Activated CD4-positive, alpha-beta T cell treated with anti-CD3 and anti-CD28 coated beads, Interleukin-2, Interleukin-4, amounts not matched to agents 100 ng/mL and 50 ng/mL, durations not matched to agents 16 hours and 8 hours (primary cell): ENCODE measurements at places on chromosomes 13 and 19.

DNA sequence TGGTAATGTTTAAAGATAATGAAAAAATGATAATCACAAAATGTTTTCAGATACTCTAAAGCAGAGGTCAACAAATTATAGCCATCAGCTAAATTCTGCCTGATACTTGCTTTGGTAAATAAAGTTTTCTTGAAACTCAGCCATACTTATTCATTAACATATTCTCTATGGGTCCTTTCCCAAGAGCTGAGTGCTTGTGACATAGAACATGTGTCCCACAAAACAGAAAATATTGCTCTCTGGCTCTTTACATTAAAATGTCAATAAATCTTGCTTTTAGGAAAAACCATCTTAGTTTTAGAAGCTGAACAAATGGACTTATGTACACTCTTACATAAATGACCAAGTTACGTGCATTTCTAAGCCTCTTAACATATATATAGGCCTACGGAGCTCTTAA is 307.1 kb downstream of the DCT start:
- no peak for DNase-seq

- DNase-seq, result no peak
Measured at GRCh38 chr13:76894401-76895110, 8.4 kb upstream of the KCTD12 start.

GRCh38 chr13:40311356-40312101 is 354.9 kb downstream of the FOXO1 start:
- no peak for DNase-seq

DNA sequence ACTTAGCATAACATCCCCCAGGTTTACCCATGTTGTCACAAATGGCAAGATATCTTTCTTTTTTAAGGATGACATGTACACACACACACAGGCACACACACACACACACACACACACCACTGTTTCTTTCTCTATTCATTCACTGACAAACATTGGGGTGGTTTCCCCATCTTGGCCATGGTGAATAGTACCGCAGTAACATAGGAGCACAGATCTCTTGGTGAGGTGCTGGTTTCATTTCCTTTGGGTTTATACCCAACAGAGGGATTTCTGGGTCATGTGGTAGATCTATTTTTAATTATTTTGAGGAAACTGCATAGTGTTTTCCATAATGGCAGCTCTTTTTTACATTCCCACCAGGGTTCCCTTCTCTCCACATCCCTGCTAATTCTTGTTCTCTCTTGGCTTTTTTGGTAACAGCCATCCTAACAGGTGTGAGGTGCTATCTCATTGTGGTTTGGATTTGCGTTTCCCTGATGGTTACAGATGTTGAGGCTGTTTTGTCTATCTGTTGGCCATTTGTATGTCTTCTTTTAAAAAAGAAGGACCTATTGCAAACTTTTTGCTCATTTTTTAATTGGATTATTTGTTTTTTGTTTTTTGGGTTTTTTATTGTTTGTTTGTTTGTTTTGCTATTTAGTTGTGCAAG is 251.7 kb upstream of the IRS2 start:
- no peak for DNase-seq

DNA sequence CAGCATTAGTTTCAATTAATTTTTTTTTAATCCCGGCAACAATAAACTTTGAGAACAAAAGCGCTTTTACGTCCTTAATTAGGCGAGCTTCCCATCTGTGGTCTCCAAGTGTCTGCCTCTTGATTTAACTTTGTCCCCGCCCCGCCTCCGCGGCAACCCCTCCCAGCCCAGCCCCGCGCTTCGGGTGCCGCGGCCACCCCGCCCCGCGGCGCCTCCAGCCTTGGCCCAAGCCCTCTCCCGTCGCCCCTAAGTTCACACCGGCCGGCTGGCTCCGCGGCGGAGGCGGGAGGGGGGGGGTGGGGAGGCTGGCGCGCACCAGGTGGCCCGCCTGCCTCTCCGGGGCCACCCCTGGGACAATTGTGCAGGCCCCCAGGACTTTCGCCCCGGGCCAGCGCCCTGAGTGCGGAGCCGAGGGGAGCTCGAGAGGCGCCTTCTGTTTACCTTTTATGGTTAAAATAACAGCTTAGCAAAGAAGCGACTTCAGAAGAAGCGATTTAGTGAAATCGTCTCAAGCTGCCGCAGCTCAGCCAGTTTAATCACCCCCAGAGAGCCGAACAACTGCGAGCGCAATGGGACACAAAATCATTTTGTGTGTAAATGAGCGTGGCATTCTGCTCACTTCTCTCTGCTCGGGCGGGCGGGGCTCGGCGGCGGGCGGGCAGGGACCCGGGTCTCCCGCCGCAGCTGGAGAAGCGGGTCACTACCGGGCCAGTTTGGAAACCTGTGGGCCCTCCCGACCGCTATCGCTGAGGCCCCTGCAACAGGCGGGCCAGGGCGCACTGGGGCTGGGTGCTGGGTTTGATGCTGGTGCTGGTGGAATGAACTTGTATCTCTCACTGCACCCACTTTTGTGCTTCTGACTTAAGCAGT is 1.4 kb downstream of the KCTD15 start:
- DNase-seq, result no peak

- DNase-seq, result peak; percentile 95
Measured at GRCh38 chr19:12681074-12681987, at the start of gene DHPS. Gene DHPS, minus strand, starts transcription at chr19:12681880. Its CDS starts 114 bp downstream, at chr19:12681766.

GRCh38 chr13:109569958-109570711 is 216.2 kb downstream of the IRS2 start:
- DNase-seq, result peak; percentile 46

DNA sequence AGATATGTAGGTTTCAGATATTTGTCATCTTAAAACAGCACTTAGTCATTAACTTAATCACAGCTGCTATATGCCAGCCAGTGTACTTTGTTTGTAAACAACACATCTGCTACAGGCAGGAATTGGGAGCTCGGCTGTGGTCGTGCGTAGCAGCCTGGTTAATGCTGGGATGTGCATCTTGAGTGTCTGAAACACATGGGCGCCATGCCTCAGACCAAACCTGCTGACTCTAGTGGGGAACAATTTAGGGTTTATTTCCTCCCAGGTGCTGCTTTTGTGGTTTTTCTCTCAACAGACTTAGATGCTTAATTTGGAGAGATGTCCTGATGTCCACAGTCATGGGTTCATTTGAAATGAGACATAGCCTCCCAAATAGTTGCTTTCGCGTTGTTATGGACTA is 238.5 kb upstream of the TMTC4 start:
- DNase-seq, result no peak

DNA sequence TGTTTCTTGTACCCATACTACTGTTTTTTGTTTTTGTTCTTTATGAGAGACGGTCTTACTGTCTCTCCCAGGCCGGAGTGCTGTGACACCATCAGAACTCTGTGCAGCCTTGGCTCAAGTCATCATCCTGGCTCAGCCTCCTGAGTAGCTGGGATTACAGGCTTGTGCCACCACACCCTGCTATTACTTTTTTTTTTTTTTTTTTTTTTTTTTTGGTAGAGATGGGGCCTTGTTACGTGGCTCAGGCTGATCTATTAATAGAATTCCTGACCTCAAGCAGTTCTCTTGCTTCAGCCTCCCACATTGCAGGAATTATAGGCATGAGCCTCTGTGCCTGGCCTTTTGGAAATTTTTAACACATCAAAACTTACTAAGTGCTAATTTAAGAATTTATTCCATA is 2.9 kb upstream of the ZNF304 start:
- no peak for DNase-seq

- DNase-seq, result no peak
Measured at GRCh38 chr13:25732111-25732865, 319.5 kb downstream of the SHISA2 start.

DNA sequence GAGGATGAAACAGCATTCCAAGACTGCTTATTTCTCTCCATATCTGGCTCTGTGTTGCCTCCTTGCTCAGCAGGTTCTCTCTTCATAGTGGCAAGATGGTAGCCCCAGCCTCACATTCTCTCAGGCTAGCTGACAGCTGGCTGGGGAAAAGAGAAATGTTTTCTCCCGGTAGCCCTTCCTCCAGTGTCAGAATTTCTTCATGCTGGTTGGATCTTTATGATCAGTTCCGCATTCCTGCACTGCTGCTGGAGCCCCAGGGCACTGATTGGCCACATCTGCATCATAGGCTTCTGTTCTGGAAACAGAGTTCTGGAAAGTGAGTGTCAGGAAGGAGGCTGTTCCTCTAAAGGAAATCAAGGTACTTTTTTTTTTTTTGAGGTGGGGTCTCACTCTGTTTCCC is 24.6 kb downstream of the POP4 start:
- DNase-seq, result no peak

DNA sequence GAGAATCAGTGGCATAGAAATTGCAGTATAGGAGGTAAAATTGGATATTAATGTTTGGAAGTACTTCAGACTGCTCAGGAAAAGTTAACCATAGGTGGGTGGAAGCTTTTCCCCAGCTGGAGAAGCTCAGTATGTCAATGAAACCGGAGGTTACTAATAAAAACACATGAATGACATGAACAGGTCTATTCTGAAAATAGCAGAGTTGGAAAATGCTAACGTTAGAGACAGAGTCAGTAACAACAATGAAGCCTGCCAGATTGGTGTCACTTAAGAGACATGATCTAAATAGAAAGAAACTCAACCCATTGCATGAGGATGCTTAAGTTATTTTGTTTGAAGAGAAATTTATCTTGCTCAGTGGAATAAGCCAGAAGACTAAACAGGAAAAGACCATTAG is 364.5 kb downstream of the DNAJC15 start:
- DNase-seq, result no peak

- peak; percentile 10 for DNase-seq
Measured at GRCh38 chr13:75635828-75636435, at the start of gene LMO7. Gene LMO7, plus strand, starts transcription at chr13:75636330. Its CDS starts 328 bp downstream, at chr13:75636658.

GRCh38 chr13:79432992-79433391 is 26.9 kb upstream of the RBM26 start:
- no peak for DNase-seq

GRCh38 chr19:10615429-10616023 is 9.8 kb upstream of the SLC44A2 start:
- no peak for DNase-seq

DNA sequence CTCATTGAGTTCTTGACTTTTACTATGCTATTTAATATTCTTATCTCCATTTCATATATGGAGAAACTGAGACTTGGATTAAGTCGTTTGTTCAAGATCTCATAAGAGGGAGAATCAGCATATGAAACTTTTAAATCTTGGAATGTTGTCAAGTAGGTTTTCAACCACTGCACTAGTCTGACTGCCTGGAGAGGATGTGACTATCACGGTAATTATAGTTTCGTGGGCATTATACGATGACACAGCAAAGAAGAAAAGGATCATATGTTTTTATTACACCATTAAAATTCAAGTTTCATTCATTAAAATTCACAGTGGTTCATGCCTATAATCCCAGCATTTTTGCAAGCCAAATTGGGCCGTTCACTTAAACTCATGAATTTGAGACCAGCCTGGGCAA is 555.2 kb downstream of the SLITRK1 start:
- DNase-seq, result no peak

GRCh38 chr13:51380269-51380668 is 40.8 kb downstream of the SERPINE3 start:
- DNase-seq, result no peak

- no peak for DNase-seq
Measured at GRCh38 chr13:42977219-42977659, 14.8 kb downstream of the EPSTI1 start.

DNA sequence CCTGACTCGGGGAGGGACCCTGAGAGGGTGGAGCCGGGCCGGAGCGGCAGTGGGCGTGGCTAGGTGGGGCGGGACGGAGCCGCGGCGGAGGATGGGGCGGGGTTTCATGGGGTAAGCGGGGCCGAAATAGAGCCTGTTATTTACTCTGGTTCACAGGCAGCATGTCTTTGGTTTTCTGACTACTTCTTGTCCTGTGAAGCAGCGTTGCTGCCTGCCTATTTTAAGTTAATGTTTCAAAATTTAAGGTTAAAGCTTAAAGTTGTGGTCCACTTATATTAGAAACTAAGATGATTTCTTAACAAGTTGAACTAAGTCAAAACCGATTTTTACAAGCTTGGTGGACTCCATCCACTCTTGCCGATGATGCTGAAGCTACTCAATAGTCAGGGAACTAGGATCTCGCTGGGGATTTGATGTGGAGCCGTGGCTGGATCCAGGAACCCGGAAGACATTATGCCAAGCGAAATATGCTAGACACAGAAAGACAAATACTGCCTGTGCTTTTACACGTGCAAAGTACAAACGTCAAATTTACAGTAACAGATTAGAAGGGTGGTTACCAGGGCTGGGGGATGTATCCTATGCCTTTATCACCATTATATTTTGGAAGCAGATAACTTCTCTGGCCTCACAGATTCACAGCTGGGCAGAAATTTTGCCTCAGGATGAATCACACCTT is 433 bp upstream of the ZNF616 start:
- DNase-seq, result no peak

- no peak for DNase-seq
Measured at GRCh38 chr19:44512326-44513298, 12.3 kb upstream of the ZNF180 start.

- no peak for DNase-seq
Measured at GRCh38 chr19:27777726-27778125, 1435.2 kb downstream of the UQCRFS1 start.

GRCh38 chr19:50333737-50334617 is 4.8 kb upstream of the KCNC3 start:
- DNase-seq, result peak; percentile 74

DNA sequence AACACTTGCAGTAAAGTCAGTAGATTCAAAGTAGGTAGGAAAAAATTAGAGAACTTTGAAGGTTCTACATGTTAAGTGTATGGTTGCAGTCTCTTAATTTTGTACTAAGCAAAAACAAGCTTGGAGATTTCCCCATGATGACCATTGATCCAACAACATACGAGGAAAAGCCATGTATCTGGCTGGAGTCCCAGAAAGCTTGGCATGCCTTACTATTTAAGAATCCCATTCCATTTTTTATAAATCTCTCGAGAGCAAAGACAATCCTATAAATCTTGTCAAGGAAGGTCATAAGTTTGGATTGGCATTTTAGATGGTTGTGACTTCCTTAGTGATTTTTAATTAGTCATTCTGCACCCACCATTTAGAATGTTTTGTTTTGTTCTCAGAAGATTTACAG is 495.9 kb downstream of the GPC5 start:
- no peak for DNase-seq

GRCh38 chr13:23570921-23571315 is 706 bp downstream of the TNFRSF19 start:
- DNase-seq, result no peak
